ENCODE measurements at places on chromosomes 11 and 22.

DNA sequence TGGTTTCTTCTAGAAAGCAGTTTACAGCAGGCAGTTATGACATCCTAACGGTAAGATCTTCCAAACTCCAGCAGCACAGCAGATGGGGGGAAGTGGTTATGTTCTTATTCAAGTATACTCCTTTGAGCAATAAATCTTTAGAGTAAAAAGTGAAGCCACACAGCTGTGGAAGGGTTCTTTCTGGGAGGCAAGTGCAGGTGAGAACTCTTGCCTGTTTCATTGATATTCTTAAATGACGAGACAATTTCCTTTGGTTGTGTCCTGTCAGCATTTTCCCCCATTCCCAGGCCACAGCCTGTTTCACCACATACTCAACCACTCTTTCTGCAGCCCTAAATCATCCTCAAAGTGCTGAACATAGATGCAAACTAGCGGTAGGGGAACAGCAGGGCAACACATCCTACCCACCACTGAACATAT is 207.3 kb upstream of the MTNR1B start:
- H3K4me3 ChIP-seq: no peak overlapping the region
- no peaks in the 10 kb centered on the region for H3K4me1 ChIP-seq
- no peak overlapping the region for H3K27ac ChIP-seq

- peaks cover 4% of the 10 kb centered on the region for H3K27me3 ChIP-seq
- H3K4me3 ChIP-seq: peak overlapping the region; percentile 57
- H3K4me1 ChIP-seq: peaks cover 64% of the 10 kb centered on the region
- H3K36me3 ChIP-seq: peaks cover 21% of the 10 kb centered on the region
- H3K27ac ChIP-seq: peak overlapping the region; percentile 84
These were observed 1.1 kb downstream of the TM7SF2 start for GRCh38 chr11:65112546-65113360.

GRCh38 chr11:94649964-94650623 is 82.9 kb downstream of the PIWIL4 start:
- H3K27me3 ChIP-seq: no peaks in the 10 kb centered on the region
- no peaks in the 10 kb centered on the region for H3K36me3 ChIP-seq
- H3K4me3 ChIP-seq: no peak overlapping the region
- no peak for DNase-seq

- H3K36me3 ChIP-seq: no peaks in the 10 kb centered on the region
- H3K27ac ChIP-seq: no peak overlapping the region
- no peaks in the 10 kb centered on the region for H3K27me3 ChIP-seq
These were observed 101.5 kb downstream of the ST3GAL4 start for GRCh38 chr11:126456783-126457542.

GRCh38 chr11:81004576-81004975 is 1563.7 kb upstream of the TENM4 start:
- no peaks in the 10 kb centered on the region for H3K36me3 ChIP-seq
- DNase-seq: no peak
- H3K4me1 ChIP-seq: no peaks in the 10 kb centered on the region
- no peak overlapping the region for H3K4me3 ChIP-seq
- H3K27me3 ChIP-seq: no peaks in the 10 kb centered on the region

DNA sequence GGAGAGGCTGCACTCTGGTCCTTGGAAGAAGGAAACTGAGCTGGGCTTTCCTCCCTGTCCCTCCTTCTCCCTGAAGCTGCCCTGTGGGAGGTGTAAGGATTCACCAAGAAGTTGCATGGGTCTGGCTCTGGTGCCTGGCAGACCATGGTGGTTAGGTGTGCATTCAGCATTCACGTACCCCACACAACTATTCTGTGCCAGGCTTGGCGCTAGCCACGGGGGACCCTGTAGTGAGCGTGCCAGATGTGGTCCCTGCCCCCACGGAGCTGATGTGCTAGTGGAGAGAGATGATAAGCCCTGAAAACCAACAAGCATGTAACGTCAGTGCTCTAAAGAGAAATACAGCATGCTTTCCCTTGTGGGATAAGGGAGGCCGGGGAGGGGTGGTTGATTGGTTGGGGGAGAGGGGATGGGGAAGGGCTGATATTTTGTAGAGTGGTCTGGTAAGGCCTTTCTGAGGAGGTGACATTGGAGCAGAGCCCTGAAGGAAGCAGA is 48.9 kb downstream of the CD82 start:
- no peak overlapping the region for H3K27ac ChIP-seq
- H3K4me1 ChIP-seq: peaks cover 48% of the 10 kb centered on the region
- no peak overlapping the region for H3K4me3 ChIP-seq

- DNase-seq: no peak
- H3K27me3 ChIP-seq: no peaks in the 10 kb centered on the region
- no peak overlapping the region for H3K27ac ChIP-seq
- H3K36me3 ChIP-seq: no peaks in the 10 kb centered on the region
- H3K4me1 ChIP-seq: no peaks in the 10 kb centered on the region
These were observed 32.1 kb upstream of the TPBGL start for GRCh38 chr11:75208446-75208845.

- no peak overlapping the region for H3K27ac ChIP-seq
- DNase-seq: no peak
- H3K4me1 ChIP-seq: peaks cover 41% of the 10 kb centered on the region
- no peak overlapping the region for H3K4me3 ChIP-seq
These were observed 2.4 kb downstream of the DRD4 start for GRCh38 chr11:639332-639955.

DNA sequence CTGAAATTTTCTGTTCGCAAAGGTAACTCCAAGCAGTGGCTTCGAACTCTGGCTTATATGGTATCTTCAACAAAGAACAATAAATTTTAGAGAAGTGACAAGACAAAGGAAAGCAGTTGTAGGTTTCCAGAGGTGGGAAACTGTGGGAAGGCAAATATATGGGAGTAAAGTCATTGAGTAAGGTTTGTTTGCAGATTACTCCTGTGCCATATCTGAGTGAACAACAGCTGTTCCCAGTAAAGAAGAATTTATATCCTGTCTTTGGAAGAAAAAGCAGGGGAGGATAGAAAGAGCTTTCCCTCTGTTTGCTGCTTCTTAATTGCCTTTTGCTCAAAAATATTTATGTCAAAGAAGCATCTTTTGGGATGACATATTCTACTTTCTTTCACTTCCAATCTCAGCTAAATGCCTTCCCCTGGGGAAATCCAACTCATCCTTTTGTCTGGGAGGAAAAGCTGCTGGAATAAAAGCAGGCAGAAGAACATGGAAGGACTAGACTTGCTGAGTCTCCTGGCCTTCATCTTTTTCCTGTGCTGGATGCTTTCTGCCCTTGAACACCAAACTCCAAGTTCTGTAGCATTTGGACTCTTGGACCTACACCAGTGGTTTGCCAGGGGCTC is 10.4 kb upstream of the RCN1 start:
- no peak overlapping the region for H3K27ac ChIP-seq
- H3K36me3 ChIP-seq: no peaks in the 10 kb centered on the region
- no peak for DNase-seq
- H3K4me3 ChIP-seq: no peak overlapping the region
- no peaks in the 10 kb centered on the region for H3K27me3 ChIP-seq

GRCh38 chr11:6771926-6772893 is at the start of gene OR2AG2:
OR2AG2 (minus strand) TSS chr11:6771976; CDS start chr11:6768957, 3,019 bp downstream.
- DNase-seq: peak; percentile 24
- no peaks in the 10 kb centered on the region for H3K4me1 ChIP-seq
- H3K4me3 ChIP-seq: no peak within 1 kb of the TSS
- H3K36me3 ChIP-seq: no peaks in the 10 kb centered on the region
- no peaks in the 10 kb centered on the region for H3K27me3 ChIP-seq

GRCh38 chr11:7892840-7893254 is 38.2 kb downstream of the OR10A6 start:
- no peaks in the 10 kb centered on the region for H3K36me3 ChIP-seq
- DNase-seq: no peak
- H3K4me3 ChIP-seq: no peak overlapping the region
- no peaks in the 10 kb centered on the region for H3K27me3 ChIP-seq

- H3K27me3 ChIP-seq: no peaks in the 10 kb centered on the region
- peaks cover 75% of the 10 kb centered on the region for H3K36me3 ChIP-seq
- peak overlapping the region; percentile 99 for H3K27ac ChIP-seq
- H3K4me3 ChIP-seq: peak overlapping the region; percentile 99
- DNase-seq: no peak
These were observed 4.6 kb downstream of the ATF4 start for GRCh38 chr22:39524753-39525657.

GRCh38 chr11:122933416-122933815 is 48.2 kb downstream of the BSX start:
- H3K4me1 ChIP-seq: no peaks in the 10 kb centered on the region
- no peaks in the 10 kb centered on the region for H3K36me3 ChIP-seq
- DNase-seq: no peak
- H3K4me3 ChIP-seq: no peak overlapping the region
- H3K27me3 ChIP-seq: no peaks in the 10 kb centered on the region

DNA sequence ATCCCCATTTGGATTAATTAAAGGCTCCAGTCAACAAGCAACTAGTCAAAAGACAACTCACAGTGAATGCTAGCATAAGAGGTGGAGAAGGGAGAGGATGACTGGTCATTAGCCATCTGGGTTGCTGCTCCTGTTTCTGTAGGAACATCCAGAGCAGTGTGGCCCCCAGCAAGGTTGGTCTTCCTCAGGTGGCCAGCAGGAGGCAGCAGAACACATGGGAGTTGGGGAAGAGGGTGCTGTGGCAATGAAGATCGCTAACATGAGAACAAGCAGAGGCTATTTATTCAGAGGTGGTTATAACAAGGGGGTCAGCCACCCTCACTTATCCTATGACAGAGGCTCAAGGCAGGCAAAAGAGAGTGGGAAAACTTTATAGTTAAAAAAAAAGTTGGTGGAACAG is 21.3 kb downstream of the IZUMO1R start:
- H3K36me3 ChIP-seq: no peaks in the 10 kb centered on the region
- H3K27ac ChIP-seq: no peak overlapping the region
- no peak overlapping the region for H3K4me3 ChIP-seq
- peak; percentile 29 for DNase-seq
- no peaks in the 10 kb centered on the region for H3K4me1 ChIP-seq

DNA sequence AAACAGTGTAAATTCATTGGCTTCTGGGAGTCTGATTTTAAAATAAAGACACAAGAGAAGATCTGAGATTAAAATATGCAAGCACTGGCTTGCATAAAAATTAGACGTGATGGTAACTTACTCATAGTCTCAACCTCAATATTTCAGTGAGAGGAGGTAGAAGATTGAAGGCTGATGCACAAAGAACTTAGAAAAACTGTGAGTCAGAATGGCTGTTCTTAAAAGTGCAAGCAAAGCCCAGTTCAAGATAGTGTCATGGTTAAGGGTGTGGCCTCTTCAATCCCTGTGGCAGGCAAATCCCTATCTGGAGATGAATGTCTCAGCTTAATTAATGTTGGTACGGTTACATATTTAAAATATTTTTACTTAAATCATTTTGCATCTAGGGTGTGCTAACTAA is 33.6 kb upstream of the FIBIN start:
- no peaks in the 10 kb centered on the region for H3K4me1 ChIP-seq
- H3K4me3 ChIP-seq: no peak overlapping the region
- no peaks in the 10 kb centered on the region for H3K36me3 ChIP-seq
- no peaks in the 10 kb centered on the region for H3K27me3 ChIP-seq

DNA sequence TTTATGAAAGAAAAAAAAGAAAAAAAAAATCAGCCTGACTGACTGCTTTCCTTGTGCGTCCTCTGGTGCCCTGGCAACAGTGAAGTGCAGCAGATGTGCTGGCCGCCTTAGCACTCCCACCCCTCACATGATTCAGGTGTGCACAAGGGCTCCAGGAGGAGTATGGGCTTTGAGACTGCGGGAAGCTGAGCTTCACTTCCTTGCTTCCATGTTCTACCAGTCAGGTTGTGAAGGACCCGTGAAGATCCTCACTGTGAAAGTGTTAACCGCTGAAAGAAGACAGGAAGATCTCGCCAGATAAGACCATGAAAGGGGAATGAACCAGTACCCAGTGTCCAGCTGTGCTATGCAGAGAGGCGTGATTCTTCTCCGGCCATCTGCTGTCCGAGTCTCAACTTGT is 48.2 kb downstream of the HIRA start:
- H3K36me3 ChIP-seq: peaks cover 54% of the 10 kb centered on the region
- no peak for DNase-seq
- no peak overlapping the region for H3K27ac ChIP-seq
- no peak overlapping the region for H3K4me3 ChIP-seq
- H3K4me1 ChIP-seq: no peaks in the 10 kb centered on the region

GRCh38 chr11:16809886-16810668 is 71.6 kb downstream of the C11orf58 start:
- H3K4me3 ChIP-seq: no peak overlapping the region
- H3K27ac ChIP-seq: no peak overlapping the region
- H3K27me3 ChIP-seq: no peaks in the 10 kb centered on the region
- H3K4me1 ChIP-seq: no peaks in the 10 kb centered on the region
- peak; percentile 67 for DNase-seq

DNA sequence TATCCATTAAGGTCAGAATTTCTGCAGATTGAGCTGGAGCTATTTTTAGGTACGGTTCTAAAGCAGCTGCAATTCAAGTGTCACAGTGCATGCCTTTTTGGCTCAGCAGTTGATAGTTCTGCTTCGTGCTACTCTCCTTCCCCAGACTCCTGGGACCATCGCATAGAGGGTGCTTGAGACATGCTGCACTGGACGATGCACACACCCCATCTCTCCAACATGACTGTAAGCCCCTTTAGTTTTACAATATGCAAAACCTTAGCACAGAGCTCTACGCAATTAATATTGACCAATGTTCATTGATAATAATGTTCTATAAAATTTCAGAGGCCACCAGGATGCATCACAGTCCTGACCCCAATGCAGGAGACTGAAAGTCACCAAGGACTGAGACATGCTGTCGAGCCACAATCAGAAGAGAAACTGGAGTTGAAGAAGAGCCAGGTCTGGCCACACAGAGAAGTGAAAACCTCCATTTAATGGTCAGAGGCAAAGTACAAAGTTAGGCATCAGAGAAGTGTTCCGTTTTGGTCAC is 120.9 kb upstream of the ZC3H12C start:
- DNase-seq: no peak
- H3K27me3 ChIP-seq: no peaks in the 10 kb centered on the region
- no peaks in the 10 kb centered on the region for H3K36me3 ChIP-seq
- H3K4me1 ChIP-seq: no peaks in the 10 kb centered on the region
- H3K27ac ChIP-seq: no peak overlapping the region

- no peak overlapping the region for H3K4me3 ChIP-seq
- H3K27me3 ChIP-seq: no peaks in the 10 kb centered on the region
- H3K4me1 ChIP-seq: no peaks in the 10 kb centered on the region
- no peak overlapping the region for H3K27ac ChIP-seq
- H3K36me3 ChIP-seq: no peaks in the 10 kb centered on the region
- DNase-seq: no peak
These were observed 195.7 kb upstream of the API5 start for GRCh38 chr11:43116071-43116470.

DNA sequence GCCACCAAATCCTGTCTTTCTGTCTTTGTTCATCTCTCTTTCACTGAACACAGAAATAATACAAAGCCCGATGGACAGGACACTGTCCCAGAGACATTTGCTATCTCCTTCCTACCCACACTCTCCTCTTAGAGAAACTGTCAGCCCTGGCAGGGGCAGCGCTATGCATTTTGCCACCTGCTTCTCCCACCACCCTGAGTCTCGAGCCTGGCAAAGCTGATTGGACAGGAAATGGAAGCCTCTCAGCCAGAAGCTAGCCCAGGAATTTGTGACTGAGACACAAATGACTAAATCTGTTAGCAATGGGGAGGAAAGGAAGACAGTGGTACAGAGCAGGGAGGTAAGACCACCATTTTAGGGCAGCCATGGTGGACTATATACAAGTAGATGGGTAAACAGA is 14.9 kb upstream of the GALNT18 start:
- no peaks in the 10 kb centered on the region for H3K27me3 ChIP-seq
- no peak overlapping the region for H3K4me3 ChIP-seq
- no peaks in the 10 kb centered on the region for H3K36me3 ChIP-seq
- H3K27ac ChIP-seq: no peak overlapping the region
- DNase-seq: no peak
- H3K4me1 ChIP-seq: no peaks in the 10 kb centered on the region

- H3K27ac ChIP-seq: no peak overlapping the region
- DNase-seq: no peak
- no peaks in the 10 kb centered on the region for H3K27me3 ChIP-seq
These were observed 52.8 kb downstream of the FAM76B start for GRCh38 chr11:95736809-95737208.
